ENCODE measurements at places on chromosomes 2 and 18.

DNA sequence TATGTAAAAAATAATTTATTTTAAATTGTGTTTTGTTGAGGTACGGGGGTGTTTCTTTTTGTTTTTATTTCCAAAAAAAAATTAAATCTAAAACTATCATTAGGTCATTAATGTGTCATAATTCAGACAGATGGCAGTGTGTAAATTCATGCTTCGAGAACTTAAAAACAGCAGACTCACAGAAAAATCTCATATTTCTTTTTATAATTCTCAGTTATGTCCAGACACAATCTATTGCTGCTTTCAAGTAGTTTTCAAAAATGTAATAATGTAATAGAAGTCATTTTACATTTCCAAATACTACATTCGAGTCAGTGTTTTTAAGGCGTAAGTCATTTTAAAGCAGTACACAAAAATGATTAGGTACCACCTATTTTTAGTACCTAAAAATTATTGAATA, 14.3 kb downstream of the IKZF2 start:
- no peak for DNase-seq

DNA sequence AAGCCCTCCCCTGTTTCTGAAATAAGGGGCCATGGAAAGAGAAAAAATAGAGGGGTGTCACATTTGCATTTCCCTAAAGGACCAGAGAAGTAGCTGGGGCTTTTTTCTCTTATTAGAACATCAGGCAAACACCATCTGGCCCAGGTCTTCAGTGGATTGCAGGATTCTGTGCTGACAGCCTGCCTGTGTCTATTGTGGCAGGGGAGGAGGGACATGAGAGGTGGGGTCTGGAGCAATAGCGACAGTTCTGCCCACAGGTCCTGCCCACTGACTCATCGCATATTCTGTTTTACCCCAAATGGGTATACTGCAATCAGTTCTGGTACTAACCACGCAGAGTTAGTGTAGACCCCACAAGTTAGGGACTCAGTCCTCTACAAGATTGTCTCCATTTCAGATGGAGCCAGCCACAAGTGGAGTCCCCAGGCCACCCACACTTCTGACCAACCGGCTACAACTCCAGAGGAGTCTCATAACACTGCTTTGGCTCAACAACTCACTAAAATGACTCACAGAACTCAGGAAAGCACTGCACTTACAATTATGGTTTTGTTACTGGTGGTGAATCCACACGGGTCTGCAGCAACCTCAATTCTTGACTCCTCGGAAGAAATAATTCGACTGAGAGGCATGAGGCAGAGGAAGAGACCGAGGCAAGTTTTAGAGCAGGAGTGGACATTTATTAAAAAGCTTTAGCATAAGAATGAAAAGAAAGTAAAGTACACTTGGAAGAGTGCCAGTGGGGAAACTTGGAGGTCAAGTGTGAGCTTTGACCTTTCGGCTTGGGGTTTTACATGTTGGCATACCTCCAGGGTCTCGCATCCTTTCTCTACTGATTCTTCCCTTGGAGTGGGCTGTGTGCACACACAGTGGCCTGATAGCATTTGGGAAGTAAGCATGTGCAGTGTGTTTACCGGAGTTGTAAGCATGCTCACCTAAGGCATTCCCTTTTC, 146.4 kb upstream of the SPATS2L start:
- DNase-seq: no peak

DNA sequence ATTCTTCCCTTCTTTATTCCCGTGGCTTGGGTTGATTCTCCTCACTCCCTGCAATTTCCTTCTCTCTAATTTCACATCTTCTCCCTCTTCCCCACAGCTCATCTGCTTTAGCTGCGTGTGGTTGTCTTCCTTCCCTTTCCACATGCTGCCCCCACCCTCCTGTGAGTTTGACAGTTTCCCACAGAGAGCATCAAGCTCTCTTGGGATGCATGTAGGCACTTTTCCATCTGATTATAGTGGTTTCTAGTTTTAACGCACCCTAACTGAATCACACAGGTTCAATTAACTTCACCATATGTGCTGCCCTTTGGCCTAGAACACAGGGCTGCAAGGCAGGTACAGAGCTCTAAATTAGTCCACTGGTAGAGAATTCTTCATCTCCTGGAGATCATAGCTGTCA, 110.5 kb downstream of the TACR1 start:
- DNase-seq: no peak

DNA sequence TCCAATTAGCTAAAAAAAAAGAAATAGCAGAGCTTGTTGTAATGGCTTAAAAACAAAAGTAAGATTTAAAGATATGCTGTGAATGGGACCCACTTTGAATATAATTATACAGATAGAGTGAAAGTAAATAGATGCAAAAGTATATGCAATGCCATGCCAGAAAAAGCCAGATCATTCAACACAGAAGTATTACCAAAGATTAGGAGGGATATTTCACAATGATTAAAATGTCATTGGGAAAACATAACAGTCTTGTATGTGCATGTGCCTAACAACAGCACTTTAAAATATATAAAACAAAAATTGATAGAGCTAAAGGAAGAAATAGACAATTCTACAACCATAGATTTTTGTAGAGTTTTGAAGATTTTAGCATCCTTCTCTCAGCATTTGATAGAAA, 19.9 kb upstream of the SIGLEC15 start:
- DNase-seq: no peak

DNA sequence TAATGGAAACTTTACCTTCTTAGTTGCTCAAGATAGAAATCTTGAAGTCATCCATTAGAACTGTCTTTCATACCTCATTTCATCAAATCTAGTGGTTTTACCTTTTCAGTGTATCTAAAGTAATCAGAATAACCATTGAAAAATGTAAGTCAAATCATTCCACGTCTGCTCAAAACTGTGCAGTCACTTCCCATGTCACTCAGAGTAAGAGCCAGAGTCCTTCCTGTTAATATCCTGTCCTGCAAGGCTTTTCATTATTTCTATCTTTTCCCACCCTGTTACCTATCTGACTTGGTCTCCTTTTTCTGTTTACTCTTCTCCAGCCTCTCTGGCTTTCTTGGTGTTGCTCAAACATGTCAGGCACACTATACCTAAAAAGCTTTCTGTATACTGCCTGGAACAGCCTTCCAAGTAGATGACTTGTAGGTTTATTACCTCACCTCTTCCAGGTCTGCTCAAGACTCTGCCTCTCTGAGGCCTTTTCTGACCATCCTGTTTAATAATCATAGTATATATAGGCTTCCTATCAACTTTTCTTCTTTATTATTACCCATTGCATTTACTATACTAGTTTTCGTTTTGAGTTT, 3.4 kb downstream of the C2orf69 start:
- DNase-seq: no peak

GRCh38 chr2:222613715-222614331, 42.1 kb downstream of the FARSB start:
- peak; percentile 82 for DNase-seq

DNA sequence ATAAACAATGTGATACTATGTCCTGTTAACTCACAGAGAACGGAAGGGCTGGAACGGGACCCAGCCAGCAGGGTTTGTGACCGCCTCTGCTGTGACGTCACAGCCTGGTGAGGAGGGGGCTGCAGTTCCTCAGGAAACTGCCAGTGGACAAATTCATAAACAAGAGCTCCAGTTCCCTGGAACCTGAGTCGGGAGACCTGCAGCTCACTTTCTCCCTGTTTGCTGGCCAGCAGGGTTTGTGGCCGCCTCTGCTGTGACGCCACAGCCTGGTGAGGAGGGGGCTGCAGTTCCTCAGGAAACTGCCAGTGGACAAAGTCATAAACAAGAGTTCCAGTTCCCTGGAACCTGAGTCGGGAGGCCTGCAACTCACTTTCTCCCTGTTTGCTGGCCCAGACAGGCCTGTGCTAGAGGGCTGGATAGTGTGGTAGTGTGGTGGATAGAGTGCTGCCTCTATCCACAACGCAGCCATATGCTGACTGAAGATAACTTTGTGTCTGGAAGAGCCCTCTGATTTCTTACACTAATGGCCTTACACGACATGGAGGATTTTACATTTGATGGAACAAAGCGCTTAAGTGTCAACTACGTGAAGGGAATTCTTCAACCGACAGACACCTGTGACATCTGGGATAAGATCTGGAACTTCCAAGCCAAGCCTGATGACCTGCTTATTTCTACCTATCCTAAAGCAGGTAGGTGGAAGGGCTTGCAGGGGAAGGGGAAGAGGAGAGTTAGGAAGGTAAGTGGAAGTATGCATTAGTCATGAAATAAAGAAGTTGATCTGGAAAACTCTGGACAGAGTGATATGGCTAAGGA, at the start of gene SULT1C4:
Gene SULT1C4, plus strand, starts transcription at position 140 of the 816 bp plus-strand sequence. Its CDS starts 384 bp downstream, at position 524.
- peak; percentile 51 for DNase-seq

DNA sequence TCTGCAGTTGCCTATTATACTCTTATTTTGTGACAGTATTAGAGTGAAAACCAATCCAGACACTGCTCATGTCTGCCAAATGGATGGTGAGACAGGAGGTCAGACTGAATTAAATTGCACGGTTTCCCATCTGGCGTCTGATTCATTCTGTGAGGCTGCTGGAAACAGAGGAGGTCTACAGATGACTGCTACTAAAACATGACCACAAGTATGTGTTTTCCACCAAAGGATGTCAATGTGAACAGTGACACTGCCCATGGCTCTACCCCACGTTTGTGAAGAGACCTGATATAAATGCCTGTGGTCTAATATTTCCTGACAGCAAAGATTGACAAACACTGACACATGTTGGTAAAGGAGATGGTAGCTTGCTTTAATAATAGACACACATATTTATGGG, 104.3 kb upstream of the ST6GAL2 start:
- no peak for DNase-seq

DNA sequence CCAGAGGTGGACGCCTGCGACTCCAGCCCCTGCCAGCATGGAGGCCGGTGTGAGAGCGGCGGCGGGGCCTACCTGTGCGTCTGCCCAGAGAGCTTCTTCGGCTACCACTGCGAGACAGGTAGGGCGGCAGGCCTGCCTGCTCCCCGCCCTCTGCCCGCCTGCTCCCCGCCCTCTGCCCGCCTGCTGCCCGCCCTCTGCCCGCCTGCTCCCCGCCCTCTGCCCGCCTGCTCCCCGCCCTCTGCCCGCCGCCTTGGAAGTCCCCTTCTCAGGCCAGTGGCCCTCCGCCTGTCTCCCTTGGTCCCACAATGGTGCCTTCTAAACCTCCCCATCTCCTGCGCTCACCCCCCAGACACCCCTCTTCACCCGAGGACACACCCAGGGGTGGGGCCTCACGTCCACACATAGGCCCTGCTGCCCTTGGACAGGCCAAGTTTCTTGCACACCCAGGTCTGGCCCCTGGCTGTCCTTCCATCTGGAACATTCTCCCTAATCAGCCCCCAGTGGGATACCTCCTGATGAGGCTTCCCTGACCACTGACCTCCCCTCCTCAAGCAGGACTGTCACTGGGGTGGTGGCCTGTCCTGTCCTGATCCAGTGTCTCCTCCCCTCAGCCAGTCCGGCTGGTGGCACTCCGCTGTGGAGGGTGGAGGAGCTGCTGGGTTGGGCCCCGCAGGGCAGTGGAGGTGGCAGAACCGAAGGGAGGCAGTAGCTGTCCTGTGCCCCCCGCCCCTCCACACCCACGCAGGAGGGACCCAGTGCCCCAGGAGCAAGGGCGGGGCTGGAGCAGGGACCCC, 37.9 kb downstream of the MTERF4 start:
- peak; percentile 88 for DNase-seq

DNA sequence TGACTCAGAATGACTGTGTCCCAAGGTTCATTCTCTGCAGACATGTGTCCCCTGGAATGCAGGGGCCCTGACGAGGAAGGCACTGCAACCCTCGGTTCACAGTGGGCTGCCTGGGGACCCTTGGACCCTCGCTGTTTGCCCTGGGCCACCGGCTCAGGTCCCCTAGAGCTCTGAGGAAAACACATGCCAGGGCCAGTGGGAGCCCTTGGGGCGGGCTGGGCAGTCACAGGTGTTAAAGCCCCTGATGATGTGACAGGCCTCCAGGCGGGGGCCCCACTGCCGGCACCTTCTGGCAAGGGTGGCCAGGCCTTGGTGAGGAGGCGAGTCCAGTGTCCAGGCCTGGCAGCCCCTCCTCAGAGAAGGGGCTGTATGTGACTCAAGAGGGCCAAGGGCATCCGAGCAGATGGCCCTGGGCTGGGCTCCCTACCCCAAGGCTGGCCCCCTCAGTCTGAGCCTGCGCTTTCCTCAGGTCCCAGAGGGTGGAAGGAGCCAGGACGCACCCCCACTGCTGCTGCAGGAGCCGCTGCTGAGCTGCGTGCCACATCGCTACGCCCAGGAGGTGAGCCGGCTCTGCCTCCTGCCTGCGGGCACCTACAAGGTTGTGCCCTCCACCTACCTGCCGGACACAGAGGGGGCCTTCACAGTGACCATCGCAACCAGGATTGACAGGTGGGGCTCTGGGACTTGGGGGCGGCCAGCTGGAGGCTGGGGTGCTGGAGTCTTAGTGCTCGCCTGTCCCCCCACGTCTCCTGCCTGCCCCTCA, 11.1 kb downstream of the CAPN10 start:
- DNase-seq: no peak

GRCh38 chr2:218618102-218618860, 10.6 kb downstream of the PLCD4 start:
- DNase-seq: no peak

GRCh38 chr18:35749701-35750100, 168.2 kb downstream of the GALNT1 start:
- DNase-seq: no peak

DNA sequence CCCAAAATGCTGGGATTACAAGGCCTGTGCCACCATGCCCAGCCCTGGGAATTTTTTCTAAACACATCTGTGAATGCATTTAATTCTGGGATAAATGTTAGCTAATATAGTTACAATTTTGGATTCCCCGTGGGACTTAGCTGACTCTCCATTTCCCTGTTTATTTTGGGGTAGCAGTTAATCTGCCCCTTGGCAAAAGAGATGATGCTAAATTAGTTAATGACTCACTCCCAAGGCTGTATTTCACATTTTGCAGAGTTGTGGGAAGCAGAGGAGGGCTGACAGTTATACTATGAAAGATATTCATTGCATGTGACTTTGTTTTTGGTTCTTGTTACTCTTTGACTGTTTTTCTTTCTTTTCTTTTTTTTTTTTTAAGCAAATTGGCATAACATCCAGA, 3.2 kb downstream of the MTHFD2 start:
- DNase-seq: no peak

- DNase-seq: no peak
Observed at GRCh38 chr2:235054475-235054874, 102.7 kb downstream of the SH3BP4 start.

DNA sequence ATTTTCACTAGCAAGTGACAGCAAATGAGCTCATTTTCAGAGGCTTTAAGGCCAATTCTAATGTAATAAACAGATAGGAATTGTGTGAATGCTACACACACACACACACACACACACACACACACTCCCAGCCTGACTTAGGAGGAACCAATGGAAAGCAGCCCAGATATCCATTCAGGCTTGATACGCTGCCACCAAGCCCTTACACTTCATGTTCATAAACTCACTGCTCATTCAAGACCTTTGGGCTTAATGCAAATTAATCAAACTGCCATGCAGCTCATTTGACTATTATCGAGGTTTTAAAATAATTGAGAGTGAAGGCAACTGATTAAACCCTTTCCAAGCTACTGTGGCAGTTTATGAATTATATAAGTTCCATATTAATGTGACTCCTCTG, 298.9 kb upstream of the NCKAP5 start:
- no peak for DNase-seq

GRCh38 chr2:219523031-219523671, 8.9 kb downstream of the ASIC4 start:
- peak; percentile 54 for DNase-seq

- no peak for DNase-seq
Observed at GRCh38 chr2:234491897-234492296, 5.0 kb downstream of the ARL4C start.

- no peak for DNase-seq
Observed at GRCh38 chr2:186422226-186422625, 63.8 kb upstream of the ZC3H15 start.

Data from iPS-NIHi11 (cell line).